ENCODE measurements at places on chromosomes 7 and 10.

DNA sequence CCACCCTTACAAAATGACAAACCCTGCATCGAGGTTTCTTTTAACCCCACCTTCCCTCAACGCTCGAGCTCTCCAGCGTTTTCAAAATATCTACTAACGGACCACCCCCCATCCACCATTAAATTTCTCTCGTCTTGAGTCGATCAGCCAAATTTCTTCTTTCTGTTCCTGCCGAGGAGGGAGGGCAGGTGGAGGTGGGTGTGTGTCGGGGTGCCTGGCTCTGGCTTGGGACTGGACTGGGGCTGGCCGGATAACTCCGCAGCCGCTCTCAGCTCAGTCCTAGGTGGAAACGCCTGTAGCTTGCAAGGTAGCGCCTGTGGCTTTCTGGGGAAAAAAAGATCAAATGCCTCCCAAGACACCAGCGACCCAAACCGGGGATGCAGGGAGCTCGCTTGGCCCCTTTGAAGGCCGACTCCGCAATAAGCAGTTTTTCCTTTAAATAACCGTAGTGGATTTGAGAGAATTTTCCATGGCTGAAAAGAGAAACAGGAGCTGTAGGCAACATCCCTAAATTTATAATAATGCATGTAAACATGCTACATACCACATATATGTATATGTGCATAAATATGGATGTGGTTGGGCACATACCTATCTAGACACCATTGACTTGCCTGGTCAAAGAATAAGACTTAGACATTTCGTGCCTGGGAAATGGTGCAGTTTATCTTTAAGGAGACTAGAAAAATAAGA, 1.9 kb upstream of the TMEM178B start:
- no peak for DNase-seq

DNA sequence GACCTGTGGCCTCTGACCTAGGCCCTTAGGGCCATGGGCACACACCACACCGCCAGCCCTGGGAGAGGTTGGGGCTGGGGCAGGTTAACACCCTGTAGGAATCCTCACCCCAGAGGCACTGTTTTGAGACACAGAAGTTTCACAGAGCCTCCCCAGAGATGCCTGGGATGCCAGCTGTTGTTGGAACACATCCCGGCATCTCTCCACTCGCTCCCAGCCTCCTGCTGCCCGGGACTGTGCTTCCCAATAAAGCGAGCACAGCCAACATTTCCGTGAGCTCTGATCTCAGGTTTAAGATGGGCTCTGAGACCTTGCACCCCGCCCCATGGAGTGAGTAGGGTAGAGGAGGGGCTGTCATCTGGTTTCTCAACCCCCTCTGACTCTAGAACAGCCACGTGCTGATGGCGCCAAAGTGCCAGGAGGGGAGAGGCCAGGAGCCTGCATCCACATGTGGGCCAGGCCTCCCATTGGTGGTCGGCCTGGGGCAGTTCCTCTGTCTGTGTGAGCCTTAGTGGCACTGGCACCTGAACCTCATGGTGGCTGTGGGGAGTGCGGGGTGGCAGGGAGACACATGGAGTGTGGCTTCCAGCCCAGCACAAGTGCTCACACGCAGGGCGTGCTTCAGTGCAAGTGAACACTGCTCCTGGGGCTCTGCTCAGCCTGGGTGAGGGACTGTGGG, 54.7 kb downstream of the RASGEF1A start:
- no peak for DNase-seq

DNA sequence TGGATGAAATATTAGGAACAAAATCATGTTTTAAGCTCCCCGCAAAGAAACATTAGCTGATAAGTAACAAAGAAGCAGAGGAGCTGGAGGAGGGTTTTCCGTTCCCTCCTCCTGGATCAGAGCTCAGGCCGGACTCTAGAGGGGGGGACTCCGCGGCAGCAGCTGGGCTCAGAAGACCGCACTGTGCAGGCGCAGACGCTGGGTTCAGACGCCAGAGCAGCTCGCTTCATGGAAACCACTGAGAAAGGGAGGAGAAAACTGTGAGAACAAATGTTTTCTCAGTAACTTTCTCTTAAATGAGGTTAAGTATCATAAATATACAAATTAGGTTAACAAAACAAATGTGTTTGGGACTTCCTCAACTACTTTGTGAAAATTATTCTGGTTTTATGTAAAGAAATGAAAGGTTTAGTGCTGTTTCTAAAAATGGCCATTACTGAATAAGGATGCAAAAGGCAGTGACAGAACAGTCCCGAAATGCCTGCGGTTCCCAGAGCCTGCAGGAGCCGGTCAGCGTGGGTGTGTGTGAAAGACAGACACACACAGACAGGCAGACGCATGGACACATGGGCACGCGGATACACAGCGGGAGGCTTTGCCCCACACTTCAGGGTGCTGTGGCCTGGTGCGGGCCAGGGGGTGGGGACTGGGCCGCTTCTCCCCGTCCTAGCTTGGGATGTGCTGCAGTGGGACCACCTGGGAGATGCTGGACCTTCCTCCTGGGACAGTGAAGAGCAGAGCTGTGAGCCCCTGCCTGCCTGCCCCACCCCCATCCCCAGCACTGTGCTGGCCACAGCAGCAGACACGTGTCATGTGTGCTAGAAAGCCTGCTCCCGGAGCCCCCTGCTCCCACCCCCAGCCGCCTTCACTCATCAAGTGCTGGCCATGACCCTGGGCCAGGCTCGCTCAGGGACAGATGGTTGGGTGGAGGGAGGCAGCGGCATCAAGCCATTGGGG, 20.3 kb upstream of the ADGRA1 start:
- peak; percentile 2 for DNase-seq

DNA sequence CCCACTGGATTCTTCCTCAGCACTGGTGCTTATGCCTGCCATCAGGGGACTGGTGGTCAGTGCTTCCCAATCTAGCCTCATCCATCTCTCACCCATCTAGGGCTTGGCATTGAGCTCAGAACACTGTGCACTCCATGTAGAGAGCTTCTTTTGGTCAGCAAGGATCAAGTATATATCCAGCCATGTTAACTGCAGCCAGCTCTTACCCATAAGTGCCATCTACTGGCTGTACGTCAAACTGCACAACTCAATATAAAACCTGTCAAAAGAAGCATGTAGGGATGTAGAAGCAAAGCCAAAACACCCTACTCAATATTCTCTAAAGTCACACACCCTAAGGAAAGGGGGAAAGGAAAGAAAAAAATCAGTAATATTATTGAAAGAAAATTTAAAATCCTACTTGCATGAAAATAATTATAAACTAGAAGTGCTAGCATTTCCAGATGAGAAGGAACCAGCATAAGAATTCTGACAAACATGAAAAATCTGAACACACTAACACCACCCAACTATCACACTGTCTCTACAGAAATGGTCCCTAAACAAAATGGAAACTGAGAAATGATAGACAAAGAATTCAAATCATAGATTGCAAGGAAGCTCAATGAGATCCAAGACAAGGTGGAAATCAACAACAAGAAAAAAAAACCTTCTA, 531.1 kb upstream of the STEAP1 start:
- DNase-seq = no peak

DNA sequence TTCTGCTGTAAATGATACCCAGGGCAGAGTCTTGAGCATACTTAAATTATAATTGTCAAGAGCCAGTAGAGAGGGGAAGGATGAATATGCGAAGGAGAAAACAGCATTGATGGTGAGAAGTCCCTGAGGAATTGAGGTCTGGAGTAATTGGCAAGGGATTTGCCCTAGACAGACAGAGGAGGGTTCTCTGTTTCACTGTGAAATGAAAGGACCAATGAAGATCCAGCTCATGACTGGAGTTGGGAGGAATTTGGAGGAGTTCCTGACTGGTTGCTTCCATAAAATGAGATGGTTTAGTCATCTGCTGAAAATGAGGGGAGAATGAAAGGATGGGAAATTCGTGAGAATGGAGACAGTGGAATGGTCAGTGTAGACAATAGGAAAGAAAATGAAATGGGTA, 6.8 kb downstream of the PRPF18 start:
- peak; percentile 31 for DNase-seq

- no peak for DNase-seq
Observed at GRCh38 chr7:28083164-28083997, 97.2 kb downstream of the JAZF1 start.

GRCh38 chr7:98254951-98255610, 3.0 kb upstream of the TECPR1 start:
- no peak for DNase-seq

DNA sequence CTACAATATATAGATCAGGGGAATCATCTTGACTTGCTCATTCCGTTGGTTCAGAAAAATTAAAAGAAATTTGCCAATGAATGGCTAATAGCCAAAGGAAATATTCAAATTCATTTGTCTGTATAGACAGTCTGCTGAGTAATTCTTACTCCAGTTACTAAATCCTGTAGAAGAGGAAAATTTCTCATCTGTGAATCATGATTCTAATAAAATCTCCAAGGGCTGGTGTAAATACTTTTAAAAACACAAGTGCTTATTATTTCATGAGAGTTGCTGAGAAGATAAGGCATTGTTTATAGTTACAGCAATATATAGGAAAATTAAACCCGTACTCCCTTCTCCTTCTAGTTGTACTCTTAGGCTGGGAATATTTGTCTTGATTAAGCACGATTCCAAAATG, 53.0 kb downstream of the WNT2 start:
- DNase-seq = peak; percentile 88

GRCh38 chr7:26508481-26508880, 216.8 kb downstream of the SNX10 start:
- DNase-seq = no peak

DNA sequence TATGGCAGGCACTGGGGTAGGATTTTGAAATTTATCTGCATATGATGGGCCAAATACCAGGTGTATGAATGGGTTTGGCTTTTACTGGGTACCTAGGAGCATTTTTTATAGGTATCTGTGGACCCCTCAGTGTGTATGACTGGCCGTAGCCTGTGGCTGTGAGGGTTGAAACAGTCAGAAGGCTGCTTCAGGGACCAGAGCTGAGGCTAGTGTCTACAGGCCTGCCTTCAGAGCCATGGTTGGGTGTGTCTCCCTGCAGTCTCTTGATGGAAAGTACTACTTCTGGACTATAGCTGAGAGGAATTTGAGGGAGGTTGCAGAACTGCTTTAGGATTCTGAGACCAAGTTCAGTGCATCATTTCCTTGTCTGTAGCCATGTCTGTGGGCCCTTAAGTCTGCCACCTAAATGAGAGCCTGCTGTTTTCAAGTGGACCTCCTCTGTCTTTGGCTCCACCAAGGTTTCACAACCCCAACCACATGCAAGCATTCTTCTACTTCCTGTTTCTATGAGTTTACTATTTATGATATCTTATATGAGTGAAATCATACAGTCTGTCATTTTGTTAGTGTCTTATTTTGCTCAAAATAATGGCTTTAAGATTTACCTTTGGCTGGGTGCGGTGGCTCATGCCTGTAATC, 19.9 kb upstream of the ZNF138 start:
- no peak for DNase-seq

DNA sequence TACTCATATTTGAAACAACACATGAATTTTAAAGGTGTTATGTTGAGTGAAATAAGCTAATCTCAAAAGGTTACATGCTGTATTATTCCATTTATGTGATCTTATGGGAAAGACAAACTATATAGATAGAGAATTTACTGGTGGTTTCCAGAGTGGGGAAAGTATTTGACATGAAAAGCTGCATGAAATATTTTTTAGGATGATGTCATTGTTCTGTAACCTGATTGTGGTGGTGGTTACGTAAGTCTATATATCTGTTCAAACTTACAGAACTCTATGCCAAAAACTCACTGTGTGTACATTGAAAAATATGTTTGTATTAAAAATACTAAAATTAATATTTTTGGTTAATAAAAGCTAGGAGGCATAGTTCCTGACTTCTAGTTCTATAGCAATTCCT, 453.0 kb downstream of the SORCS3 start:
- peak; percentile 8 for DNase-seq

- DNase-seq = no peak
Observed at GRCh38 chr10:52108236-52108635, 205.8 kb upstream of the DKK1 start.

DNA sequence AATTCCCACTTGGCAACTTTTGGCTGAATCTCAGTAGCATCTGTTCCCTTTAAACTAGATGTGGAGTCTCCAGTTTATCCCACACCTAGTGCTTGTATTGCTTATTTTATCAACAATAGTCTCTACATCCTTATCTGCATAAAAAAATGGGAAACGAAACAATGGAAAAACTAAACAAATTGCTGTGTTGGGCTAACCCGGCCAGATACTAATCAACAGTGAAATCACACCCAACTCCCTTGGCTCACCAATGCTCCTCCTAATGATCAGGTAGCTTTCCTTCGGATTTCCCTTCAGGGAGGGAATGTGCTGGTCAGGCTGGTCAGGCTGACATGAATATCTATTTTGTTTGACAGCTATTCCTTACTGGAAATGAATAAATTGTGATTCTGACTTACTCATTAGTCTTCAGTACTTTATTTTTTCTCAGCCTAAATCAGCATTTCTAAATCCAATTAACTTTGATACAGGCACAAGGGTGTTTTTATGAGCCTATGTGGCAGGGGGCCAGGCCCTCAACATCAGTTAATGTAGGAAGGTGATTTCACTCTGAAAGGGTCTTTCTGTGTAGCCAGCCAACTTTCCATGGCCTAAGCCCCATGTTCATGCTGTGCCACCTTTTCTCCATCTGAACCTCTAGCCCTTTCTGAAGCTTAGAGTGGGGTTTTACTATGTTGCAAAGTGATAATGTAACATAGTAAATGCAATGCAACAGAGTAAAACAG, 170.5 kb upstream of the NPSR1 start:
- no peak for DNase-seq

GRCh38 chr7:50735333-50735732, 47.4 kb downstream of the GRB10 start:
- DNase-seq = no peak

DNA sequence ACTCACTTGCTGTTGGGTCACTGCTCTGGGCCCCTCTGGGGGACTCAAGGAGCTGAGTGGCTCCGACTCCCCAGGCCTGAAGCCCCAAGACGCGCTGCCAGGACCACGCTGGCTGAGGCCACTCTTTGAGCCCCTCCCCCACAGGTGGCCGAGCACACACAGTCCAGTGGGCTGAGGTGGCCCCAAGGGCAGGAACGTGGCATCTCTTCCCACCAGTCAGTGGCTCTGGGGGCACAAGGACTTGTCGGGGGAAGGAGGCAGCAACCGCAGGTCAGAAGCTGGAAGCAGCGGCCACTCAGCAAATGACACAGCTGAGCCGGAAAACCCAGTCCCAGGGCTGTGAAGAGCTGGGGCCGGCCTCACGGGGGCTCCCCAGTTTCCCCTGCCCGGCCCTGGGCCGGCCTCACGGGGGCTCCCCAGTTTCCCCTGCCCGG, 24.1 kb downstream of the GRIFIN start:
- DNase-seq = no peak

- no peak for DNase-seq
Observed at GRCh38 chr7:108875139-108875538, 305.5 kb downstream of the DNAJB9 start.

DNA sequence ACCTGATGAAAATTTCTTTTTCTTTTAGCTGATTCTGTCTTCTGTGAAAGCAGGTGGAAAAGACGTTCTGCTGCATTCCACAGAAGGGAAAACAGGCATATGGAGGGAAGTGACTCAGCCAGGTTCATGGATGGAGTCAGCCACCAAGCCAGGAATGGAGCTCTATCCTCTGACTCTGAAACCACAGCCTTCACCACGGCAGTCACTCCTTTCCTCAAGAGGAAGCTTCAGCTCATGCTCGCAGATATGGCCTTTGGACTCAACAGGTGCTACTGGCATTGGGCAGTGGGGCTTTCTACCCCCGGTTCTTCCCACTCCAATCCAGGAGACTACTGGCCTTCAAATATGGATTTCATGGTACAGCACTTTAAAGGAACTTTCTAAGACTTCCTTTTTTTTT, 11.5 kb upstream of the PLAU start:
- peak; percentile 98 for DNase-seq

GRCh38 chr7:1922071-1922869, 252.2 kb downstream of the ELFN1 start:
- no peak for DNase-seq

GRCh38 chr10:113752553-113752952, 1.1 kb downstream of the PLEKHS1 start:
- no peak for DNase-seq

Data from astrocyte (in vitro differentiated cells and primary cell).